ENCODE measurements at places on chromosomes 6 and 20. TPM values are rescaled to one million over a fixed set of nuclear protein-coding genes. Genes with fewer than 3 reads are reported as not detected.

Gene SLC22A3
- 65.0 TPM for total RNA-seq

Gene FLRT3
- 144 TPM for total RNA-seq

DNA sequence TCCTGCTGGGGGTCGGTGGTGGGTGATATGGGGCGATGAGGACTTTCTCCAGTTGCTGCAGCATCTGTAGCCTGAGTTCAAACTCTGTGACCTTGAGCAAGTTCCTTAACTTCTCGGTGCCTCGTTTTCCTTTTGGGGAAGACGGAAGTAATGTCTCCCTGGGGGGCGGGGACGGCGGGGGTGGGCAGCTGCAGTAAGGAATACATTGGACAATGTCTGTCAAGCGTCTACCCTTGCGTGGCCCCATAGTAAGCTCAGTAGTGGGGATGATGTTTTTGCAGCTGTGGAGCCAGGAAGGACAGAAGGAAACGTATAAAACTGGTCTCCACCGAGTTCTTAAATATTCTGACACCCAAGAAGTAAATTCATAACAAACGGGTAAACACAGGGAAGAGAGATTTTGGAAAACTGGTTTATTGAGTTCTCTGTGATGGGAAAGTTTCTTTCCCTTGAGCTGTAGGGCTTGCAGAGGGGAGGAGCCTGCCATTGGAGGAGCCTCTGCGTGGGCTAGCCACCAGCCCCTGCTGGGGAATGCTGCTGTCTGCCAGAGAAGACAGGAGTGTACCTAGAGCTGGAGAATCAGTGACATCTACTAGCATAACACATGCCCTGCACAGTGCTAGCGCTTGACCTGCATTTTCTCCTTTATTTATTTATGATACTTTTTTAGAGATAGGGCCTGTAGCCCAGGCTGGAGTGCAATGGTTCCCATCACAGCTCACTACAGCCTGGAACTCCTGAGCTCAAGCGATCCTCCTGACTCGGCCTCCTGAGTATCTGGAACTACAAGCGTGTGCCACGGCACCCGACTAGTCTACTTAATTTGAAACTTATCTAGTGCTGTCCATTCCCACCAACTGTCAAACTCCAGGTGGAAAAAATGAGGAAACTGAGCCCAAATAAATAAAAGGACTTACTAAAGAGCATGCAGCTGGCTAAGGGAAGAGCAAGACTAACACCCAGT is 1.2 kb upstream of the ACSS1 start:
- DNase-seq, result peak; percentile 62
- H3K4me3 ChIP-seq, result peak overlapping the region; percentile 63
- peaks cover 7% of the 10 kb centered on the region for H3K36me3 ChIP-seq
- H3K27me3 ChIP-seq, result no peaks in the 10 kb centered on the region
- H3K27ac ChIP-seq, result peak overlapping the region; percentile 97
- peaks cover 20% of the 10 kb centered on the region for H3K4me1 ChIP-seq

GRCh38 chr6:43947860-43948259 is 177.8 kb downstream of the VEGFA start:
- DNase-seq, result no peak
- peaks cover 31% of the 10 kb centered on the region for H3K4me1 ChIP-seq
- H3K27ac ChIP-seq, result no peak overlapping the region
- H3K4me3 ChIP-seq, result no peak overlapping the region
- H3K27me3 ChIP-seq, result no peaks in the 10 kb centered on the region
- no peaks in the 10 kb centered on the region for H3K36me3 ChIP-seq

DNA sequence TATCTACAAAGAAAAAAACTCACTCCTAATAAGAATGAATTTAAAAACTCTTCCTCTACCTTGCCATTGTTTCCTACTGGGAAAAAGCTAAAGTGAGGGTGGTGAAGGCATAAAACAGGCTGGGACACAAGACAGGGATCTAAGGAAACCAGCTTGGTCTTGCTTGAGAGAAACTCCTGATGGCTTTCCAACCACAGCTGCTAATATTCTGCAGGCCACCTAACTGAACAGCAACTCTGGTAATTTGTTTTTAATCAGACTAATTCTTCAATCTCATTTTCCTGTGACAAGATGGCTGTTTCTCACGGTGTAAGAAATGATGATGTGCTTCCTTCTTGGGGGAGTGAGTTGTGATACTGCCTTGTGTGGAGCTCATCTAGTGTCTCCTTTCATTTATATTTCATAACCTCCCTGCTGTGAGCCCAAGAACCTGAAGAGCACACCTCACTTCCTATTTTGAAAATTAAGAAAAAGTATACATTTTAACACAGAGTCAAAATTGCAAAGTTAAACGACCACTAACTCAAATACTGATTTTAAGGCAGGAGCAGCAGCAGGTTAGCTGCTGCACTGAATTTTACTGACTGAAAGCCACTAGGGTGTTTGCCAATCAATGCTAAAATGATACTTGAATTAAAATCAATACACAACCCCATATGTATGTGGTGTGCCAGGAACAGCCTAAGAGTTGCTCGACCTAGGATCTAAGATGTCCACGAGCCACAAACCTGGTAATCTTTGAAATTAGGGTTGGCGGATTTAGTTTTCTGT is 58.0 kb downstream of the BACH2 start:
- H3K27ac ChIP-seq, result no peak overlapping the region
- no peak overlapping the region for H3K4me3 ChIP-seq
- H3K4me1 ChIP-seq, result peaks cover 2% of the 10 kb centered on the region
- no peak for DNase-seq

DNA sequence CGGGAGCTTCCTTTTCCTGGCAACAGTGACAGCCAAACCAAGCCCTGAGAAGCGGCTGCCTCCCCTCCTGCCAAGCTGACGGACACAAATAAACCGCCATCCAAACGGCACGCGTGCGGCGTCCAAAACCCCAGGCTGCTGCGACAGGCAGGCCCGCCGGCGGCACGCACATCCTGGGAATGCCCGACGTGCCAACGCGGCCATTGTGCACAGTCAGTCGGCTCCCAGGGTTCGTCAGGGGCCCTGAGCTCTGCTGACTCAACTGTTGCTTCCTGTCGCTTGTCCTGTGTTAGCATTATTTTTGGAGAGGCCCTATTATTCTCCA is 6.8 kb downstream of the JAG1 start:
- H3K36me3 ChIP-seq, result peaks cover 31% of the 10 kb centered on the region
- H3K27ac ChIP-seq, result peak overlapping the region; percentile 50
- H3K27me3 ChIP-seq, result no peaks in the 10 kb centered on the region
- H3K4me3 ChIP-seq, result no peak overlapping the region

- no peaks in the 10 kb centered on the region for H3K36me3 ChIP-seq
- no peak overlapping the region for H3K27ac ChIP-seq
- no peaks in the 10 kb centered on the region for H3K4me1 ChIP-seq
- H3K4me3 ChIP-seq, result no peak overlapping the region
- no peaks in the 10 kb centered on the region for H3K27me3 ChIP-seq
- no peak for DNase-seq
Measured at GRCh38 chr20:33250666-33251065, 14.9 kb downstream of the BPIFA1 start.
